ENCODE measurements at places on chromosomes 11 and 22.

- DNase-seq, result no peak
Observed at GRCh38 chr11:35112056-35112845, 26.7 kb upstream of the CD44 start.

- no peak for DNase-seq
Observed at GRCh38 chr11:67032830-67033551, 10.1 kb downstream of the SYT12 start.

- no peak for DNase-seq
Observed at GRCh38 chr22:25540166-25540907, 24.1 kb upstream of the GRK3 start.

GRCh38 chr11:115324581-115325432, 179.4 kb downstream of the CADM1 start:
- no peak for DNase-seq

DNA sequence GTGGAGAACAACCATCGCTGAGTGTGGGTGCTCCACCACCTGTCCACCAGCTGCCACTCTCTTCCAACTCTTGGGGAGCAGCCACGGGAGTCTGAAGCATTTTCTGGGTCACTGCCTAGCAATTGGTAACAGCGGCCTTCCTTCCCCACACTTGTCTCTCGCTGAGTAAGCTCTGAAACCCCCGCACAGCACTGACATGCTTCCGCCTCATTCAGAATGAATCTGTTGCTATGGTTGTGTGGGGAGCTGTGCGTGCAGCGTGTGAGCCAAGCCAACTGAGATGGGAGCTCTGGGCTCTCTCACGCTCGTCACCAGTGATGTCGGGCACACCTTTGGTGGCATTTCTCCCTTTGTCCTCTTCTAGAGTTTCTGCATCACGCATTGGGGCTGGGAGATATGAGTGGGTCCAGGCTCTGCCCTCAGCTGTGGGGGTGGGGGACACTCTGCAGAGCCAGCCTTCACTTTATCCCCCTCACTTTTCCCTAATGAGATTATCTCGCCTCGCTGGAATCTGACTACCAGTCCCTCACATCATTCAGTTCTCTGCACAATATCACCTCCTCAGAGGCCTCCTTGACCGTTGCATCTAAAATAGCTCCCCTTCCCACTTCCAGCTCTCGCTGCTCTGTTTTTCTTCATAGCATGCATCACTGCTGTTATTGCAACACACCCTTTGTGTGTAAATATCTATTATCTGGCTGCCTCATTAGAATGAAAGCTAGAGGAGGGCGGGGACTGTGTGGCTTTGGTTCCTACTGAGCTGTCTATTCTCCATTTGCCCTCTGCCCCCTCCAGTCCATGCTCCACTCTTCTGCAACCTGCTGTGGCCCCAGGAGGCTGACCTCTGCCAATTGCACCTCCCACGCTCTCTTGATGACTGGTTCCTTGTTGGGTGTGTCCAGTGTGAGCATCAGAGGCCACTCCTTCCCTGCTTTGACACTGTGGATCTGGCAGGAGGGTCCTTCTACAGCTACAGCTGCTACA, 569.9 kb upstream of the CADM1 start:
- DNase-seq, result no peak

DNA sequence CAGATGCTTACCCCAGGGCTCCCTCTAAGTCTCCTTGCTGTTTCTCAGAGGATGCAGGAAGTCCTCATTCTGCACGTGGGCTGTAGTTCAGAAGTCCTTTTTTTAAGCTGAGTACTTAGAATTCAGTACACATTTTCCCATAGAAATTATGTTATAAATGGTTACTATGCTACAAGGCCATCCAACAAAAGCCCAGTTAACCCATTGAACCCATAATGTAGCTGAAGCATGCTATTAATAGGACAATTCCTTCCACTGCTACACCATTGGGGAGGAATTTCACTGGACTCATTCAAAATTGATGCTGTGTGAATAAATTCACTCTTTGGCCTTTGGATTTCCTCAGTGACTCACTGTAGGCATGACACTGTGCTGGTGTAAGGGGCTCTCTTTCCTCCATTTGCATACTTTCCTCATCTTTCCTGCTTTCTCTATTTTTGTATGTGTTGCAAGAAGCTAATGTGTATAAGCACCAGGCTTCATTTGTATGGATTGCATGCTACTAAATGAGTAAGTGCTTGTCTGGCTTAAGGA, 148.0 kb downstream of the NTM start:
- DNase-seq, result no peak

DNA sequence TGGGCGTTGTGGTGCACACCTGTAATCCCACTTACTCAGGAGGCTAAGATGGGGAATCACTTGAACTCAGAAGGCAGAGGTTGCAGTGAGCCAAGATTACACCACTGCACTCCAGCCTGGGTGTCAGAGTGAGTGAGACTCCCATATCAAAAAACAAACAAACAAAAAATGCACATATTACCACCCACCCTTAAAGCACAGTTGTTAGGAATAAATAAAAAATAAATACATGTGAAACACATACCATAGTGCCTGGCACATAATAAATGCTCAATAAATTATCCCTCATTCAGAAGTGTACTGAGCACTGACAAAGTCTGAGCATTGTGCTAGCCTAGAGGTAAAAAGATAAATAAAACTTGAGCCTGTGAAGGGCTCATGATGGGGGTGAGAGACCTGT, 9.0 kb upstream of the JAML start:
- no peak for DNase-seq

GRCh38 chr22:50236731-50237409, 8.0 kb downstream of the TUBGCP6 start:
- DNase-seq, result no peak

GRCh38 chr11:104624021-104624420, 274.2 kb downstream of the CASP12 start:
- DNase-seq, result no peak

DNA sequence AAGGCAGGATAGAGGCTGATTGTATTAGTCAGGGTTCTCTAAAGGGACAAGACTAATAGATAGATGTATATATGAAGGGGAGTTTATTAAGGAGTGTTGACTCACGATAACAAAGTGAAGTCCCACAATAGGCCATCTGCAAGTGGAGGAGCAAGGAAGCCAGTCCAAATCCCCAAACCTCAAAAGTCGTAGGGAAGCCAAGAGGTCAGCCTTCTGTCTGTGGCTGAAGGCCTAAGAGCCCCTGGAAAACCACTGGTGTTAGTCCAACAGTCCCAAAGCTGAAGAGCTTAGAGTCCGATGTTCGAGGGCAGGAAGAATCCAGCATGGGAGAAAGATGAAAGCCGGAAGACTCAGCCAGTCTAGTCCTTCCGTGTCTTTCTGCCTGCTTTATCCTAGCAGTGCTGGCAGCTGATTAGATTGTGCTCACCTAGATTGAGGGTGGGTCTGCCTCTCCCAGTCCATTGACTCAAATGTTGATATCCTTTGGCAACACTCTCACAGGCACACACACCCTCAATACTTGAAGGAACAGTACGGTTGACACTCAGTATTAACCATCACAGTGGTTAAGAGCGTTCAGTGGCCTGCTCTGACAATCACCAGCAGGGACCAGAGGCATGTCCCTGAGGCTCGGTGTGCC, 135.6 kb downstream of the CSNK2A3 start:
- no peak for DNase-seq

DNA sequence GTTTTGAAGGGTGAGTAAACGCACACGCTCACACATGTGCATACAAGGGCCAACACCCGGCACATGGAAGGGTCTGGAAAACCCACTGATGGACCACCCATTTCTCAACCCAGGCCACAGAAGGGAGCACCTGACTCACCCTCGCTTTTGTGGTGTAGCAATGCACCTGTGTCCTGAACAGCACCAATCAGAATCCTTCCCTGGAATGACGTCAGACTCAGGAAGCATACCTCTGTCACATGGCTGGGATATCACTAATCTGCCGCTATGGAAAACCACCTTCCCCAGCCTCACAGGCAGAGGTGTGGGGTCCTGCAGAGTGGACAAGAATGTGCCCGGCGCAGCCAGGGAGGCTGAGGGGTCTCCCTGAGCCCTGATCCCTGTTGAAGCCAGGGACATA, 9.0 kb upstream of the OSM start:
- no peak for DNase-seq

- DNase-seq, result no peak
Observed at GRCh38 chr11:33716243-33716642, 15.6 kb upstream of the C11orf91 start.

DNA sequence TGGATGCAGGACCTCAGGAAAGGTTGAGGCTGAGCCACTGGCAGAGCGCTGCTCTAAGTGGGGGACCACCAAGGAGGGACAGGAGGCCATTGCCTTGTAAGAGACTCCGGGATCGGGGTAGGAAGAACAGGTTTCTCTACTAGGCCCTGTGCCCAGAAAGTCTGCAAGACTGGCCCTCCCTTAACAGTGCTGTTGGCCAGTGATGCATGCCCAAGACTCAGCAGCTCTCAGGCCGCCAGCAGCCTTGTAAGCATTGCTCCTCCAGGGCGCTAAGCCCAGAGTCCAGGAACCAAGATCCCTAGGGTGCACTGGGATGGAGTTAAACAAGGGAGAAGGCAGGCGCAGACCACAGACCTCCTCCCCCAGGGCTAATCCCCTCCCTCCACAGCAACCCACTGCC, 39.3 kb upstream of the PANX1 start:
- DNase-seq, result no peak

Data from stimulated activated CD4-positive, alpha-beta T cell treated with anti-CD3 and anti-CD28 coated beads, TNF-alpha, amount 100 ng/mL, for 4 hours (primary cell).